ENCODE measurements at places on chromosomes 5 and 9. TPM values are rescaled to one million over a fixed set of nuclear protein-coding genes. Genes with fewer than 3 reads are reported as not detected.

The HAVCR2 gene
- total RNA-seq, result 0.33 TPM

The ADGRV1 gene
- 0.26 TPM for total RNA-seq

The CTXN3 gene
- not detected for total RNA-seq

The RPL37 gene
- 1,280 TPM for total RNA-seq

The PHYHD1 gene
- 9.3 TPM for total RNA-seq

The BTNL8 gene
- not detected for total RNA-seq

The RASGEF1C gene
- total RNA-seq, result not detected

The SH2D3C gene
- 2.2 TPM for total RNA-seq

The SIGMAR1 gene
- 72.6 TPM for total RNA-seq

The ITGA1 gene
- total RNA-seq, result 157 TPM

The ACOT12 gene
- total RNA-seq, result 1.1 TPM

The TLX3 gene
- total RNA-seq, result not detected

The CCL28 gene
- 20.9 TPM for total RNA-seq

The PRKAA1 gene
- total RNA-seq, result 95.1 TPM

The GOLGA2 gene
- 124 TPM for total RNA-seq

The CATSPER3 gene
- total RNA-seq, result 0.10 TPM

The SPATA9 gene
- total RNA-seq, result 0.30 TPM

The IRGM gene
- total RNA-seq, result 0.13 TPM

The PCDHGA1 gene
- total RNA-seq, result 1.4 TPM

The PRLR gene
- total RNA-seq, result 0.07 TPM

The GRM6 gene
- total RNA-seq, result not detected

The LPAR1 gene
- 95.9 TPM for total RNA-seq

The GLRA1 gene
- not detected for total RNA-seq
